Urothelium cell line (cell line): ENCODE measurements at places on chromosomes 12 and 14.
A peak's percentile ranks its signal among the peaks of the same experiment; 100 is the strongest.

DNA sequence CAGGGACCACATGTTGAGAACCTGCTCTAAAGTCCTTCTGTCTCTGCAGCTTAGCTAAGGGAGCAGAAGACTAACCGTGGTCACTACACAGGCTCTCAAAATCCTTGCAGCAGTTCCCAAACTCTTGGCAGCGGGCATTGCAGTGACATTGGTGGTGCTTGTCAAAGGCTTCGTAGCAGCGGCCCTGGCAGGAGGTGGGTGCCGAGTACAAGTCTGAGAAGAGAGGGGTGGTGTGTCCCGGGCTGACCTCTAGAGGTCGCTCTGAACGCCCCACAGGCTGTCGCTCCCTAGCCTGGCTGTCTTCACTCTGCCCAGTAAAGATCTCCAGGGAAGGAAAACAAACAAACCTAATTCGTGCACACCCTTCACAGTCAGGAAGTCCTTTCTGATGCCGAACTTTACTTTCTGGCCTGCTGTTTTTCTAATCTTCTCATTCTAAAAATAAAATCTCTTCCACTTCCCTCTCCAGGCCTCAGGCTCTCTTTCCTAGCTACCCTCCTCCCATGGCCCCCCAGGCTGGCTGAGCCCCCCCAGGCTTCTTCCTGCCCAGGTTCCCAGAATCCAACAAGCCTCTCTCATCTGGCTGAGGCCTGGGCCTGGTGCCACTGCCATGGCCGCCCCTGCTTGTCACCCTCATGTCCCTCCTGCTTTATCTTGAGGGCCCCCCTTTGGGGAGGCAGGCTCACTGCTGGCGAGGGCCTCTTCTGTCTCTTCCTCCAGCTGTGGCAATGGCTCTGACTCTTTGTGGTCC is 7.7 kb downstream of the ENDOU start:
- peak; percentile 74 for DNase-seq

DNA sequence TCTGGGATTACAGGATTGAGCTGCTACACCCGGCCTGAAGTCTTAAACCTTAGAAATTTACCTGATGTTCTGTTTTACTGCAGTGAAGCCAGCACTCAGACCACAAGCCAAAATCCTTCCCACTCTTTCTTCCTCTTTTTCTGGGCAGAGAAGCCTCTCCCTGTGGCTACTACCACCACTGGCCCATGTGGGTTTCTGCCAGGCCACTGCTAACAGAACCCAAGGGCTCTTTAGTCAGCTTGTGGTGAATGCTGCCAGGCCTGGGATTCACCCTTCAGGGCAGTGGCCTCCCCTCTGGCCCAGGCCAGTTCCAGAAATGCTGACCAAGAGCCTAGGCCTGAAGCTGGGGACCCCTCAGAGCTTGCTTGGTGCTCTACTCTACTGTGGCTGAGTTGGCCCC is 35.3 kb downstream of the GAS2L3 start:
- DNase-seq: no peak

GRCh38 chr14:91893669-91894068 is 26.3 kb upstream of the TC2N start:
- no peak for DNase-seq

- DNase-seq: peak; percentile 87
These were observed 152.8 kb upstream of the MAX start for GRCh38 chr14:65255029-65255545.
